ENCODE measurements at places on chromosomes 16 and 17.

- DNase-seq: no peak
Measured at GRCh38 chr17:76688165-76688622, 22.6 kb downstream of the MXRA7 start.

DNA sequence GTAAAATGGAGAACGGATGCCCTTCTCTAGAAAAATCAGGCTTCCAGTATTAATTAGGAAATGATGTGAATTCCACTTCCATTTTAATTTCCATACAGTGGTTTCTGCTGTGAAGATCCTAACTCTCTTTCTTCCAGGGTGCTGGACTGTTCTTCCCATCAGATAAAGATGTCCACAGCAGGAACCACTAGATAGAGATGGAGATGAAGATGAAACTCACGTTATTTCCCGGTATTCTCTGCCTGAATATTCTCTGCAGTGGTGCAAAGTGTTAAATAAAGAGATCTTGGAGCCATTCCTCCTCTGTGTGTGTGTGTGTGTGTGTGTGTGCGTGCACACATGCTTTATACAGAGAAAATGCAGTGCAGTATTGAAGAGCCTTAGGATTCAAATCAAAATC lies 727.5 kb downstream of the KCNJ2 start:
- no peak for DNase-seq

GRCh38 chr17:61345825-61346666 lies 53.6 kb upstream of the TBX2 start:
- DNase-seq: no peak

GRCh38 chr16:53884748-53885147 lies 180.8 kb downstream of the FTO start:
- no peak for DNase-seq

DNA sequence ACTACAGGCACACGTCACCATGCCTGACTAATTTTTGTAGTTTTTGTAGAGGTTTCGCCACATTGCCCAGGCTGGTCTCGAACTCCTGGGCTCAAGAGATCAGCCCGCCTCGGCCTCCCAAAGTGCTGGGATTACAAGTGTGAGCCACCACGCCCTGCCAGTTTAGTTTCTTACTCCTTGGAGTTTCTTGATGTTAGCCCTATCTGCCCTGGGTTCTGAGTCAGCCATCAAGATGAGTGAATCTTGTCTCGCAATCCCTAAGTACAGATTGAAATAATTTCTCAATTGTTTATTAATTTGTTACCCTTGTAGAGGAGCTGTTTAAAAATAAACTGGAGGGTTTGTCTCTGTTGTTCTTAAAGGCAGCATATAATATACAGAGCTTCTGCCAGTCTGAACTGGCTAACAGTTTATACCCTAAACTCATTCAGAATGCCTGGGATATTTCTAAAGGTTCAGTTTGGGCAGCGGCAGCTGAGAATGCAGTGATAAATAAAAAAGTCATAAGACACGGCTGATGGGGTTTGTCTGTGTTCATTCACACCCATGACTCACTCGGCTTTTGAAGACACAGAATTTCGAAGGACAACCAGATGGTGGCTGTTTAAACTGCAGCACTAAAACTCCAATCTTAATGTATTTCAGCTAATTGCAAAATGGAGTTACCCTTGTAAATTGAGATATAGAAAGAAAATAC lies 39.6 kb downstream of the GPRC5B start:
- peak; percentile 77 for DNase-seq

GRCh38 chr17:37492167-37492566 lies 2.5 kb downstream of the DUSP14 start:
- no peak for DNase-seq

- DNase-seq: no peak
Measured at GRCh38 chr17:4938688-4939545, 929 bp downstream of the SLC25A11 start.

GRCh38 chr16:81933361-81933760 lies 77.9 kb downstream of the SDR42E1 start:
- DNase-seq: no peak

GRCh38 chr16:11225677-11226549 lies 30.1 kb downstream of the SOCS1 start:
- no peak for DNase-seq

DNA sequence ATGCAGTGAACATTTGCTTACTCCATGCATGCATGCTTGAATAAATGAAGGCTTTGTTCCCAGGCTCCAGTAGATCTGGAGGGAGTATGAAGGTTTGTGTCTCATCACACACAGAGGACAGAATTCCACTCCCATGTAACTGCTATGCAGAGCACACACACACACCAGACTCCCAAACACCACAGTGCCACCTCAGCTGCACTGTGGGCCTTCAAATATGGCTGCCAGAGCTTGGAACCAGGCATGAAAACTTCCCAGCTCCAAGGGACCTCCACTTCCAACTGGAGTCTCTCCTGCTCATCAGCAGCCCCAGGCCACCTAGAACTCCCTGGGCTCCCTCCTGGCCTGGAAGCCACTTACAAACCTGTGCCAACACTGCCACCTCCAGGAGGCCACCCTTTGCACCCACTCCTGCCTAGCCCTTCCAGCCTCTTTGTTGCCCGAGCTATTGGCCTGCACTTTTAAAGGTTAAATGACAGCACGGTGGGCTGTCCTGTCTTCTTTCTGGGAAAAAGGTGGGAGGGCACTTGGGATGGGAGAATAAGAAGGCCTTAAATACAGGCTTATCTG lies 151.2 kb downstream of the ZNF423 start:
- no peak for DNase-seq

GRCh38 chr16:53837426-53837825 lies 133.5 kb downstream of the FTO start:
- DNase-seq: no peak

GRCh38 chr16:63289834-63290460 lies 1253.7 kb upstream of the CDH8 start:
- no peak for DNase-seq

DNA sequence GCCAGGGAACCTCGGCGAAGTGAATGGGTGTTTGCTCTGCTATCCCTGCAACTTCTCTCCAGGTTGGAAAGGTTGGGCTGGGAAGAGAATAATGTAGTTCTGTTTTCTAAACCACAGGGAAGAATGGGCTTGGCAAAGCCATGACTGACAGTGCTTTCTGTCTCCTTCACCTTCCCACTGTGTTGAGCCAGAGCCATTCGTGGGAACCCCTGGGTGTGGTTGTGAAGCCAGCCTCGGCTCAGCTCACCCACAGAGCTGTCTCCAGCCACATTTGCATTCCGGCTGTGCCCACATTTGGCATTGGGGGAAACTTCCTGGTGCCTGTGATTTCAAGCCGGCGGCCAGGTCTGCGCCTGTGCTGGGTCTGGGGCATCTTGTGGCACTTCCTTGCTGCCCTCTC lies 39.9 kb downstream of the BAIAP2 start:
- DNase-seq: no peak

- no peak for DNase-seq
Measured at GRCh38 chr17:13981881-13982280, 87.4 kb upstream of the COX10 start.

- DNase-seq: no peak
Measured at GRCh38 chr16:84928679-84929420, 82.5 kb downstream of the ZDHHC7 start.

DNA sequence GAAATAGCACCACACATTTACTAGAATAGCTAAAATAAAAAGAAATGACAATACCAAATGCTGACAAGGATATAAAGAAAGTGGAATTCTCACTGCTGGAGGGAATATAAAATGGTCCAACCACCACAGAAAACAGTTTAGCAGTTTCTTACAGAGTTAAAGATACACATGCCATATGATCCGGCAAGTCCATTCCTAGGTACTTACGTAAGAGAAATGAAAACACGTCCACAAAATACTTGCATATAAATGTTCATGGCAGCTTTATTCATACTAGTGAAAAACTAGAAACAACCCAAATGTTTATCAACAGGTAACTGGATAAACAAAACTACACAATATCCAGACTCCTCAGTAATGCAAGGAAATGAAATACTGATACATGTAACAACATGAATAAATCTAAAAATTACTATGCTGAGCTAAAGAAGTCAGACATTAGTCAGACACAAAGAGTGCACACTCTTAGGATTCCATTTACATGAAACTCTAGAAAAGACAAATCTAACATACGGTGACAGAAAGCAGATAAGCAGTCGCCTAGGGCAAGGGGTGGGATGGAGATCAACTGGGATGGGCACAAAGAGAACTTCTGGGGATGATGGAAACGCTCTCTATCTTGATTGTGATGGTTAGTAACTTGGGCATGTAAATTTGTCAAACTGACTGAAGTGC lies 76.4 kb downstream of the SMG6 start:
- DNase-seq: no peak
